ENCODE measurements at places on chromosomes 1 and 21.

DNA sequence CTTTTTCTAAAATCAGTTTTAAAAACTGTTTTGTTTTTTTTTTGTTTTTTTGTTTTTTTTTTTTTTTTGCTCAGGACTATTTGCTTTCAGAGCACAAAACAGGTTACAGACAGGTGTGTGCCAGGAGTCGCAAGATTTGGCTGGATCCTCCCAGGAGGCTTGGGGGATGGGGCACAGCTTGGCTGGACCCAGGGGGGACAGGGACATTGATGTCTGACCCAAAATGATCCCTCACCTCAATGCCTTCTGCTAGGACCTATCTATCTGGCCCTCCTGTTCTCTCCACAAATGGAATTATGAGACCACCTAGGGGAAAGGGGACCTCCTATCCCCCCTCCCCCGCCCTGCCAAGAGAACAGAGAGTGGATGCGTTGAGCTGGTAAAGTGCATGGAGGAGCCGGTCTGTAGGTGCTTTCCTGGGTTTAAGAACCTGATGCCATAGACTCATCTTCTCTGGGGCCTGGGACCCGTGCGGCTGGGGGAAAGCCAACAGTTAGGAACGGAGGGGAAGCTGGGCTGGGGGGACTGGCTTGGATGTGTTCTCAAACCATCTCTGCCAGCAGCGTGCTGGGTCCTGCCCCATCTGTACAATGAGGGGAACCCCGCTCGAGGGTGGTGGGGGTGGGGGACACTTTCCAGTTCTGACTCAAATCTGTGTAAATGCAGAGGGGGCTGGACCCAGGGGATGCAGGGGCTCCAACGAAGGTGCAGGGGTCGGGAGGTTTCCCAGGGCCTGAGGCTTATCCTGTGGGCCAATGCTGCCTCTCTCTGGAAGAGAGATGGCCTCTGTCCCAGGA lies 28.9 kb downstream of the RUNX3 start:
- no peak for DNase-seq

- no peak for DNase-seq
Measured at GRCh38 chr21:41924368-41924754, 29.5 kb downstream of the C2CD2 start.

DNA sequence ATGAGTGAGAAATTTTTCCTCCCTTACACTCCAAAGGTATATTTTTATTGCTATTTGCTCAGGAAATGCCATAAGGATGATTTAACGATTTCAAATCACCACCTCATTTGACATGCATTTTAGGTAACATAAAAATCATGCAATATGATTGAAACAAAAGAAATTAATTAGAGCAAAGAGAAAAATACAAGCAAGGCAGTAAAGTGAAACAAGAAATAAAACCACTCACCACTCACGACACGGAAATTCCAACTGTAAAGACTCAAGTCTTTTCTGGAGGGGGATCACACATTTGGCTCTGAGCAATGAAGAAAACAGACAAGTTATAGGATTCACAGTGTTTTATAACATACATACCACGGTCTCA lies 86.8 kb upstream of the ARHGAP29 start:
- no peak for DNase-seq

- DNase-seq = no peak
Measured at GRCh38 chr1:32798679-32799416, 18.3 kb downstream of the YARS1 start.

DNA sequence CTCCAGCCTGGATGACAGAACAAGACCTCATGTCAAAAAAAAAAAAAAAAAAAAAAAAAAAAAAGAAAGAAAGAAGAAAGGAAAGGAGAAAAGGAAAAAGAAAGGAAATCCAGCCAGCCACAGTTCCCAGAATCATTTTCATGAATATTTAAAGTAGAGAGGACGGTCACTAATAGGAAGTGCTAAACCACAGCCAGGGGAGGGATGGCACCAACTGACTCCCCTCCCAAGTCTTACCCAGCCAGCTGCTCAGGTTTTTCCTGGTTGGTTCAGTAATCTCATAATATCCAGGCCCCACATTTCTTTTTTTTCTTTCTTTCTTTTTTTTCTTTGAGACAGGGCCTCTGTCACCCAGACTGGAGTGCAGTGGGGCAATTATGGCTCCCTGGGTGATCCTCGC lies 63.9 kb upstream of the AK4 start:
- DNase-seq = no peak

Data from heart left ventricle (tissue), 16 donors.